A549 treated with Hydrocortisone at 1 μM for 4 hours (cell line): ENCODE measurements at places on chromosomes 1 and 21. TPM values are rescaled to one million over a fixed set of nuclear protein-coding genes. Genes with fewer than 3 reads are reported as not detected.

ELAVL4 gene
- not detected in 5 replicates for total RNA-seq

ATP1A2 gene
- 0.06 to 0.20 TPM (median 0.09 TPM) in 5 replicates for total RNA-seq

PRKAA2 gene
- total RNA-seq = 1.5 to 2.3 TPM (median 1.8 TPM) in 5 replicates

COL18A1 gene
- total RNA-seq = 143 to 163 TPM (median 156 TPM) in 5 replicates

PTPN14 gene
- 7.6 to 14.4 TPM (median 10.7 TPM) in 5 replicates for total RNA-seq

ATP6V1G3 gene
- total RNA-seq = not detected in 5 replicates

ANGPTL3 gene
- not detected in 5 replicates for total RNA-seq

DIO1 gene
- not detected in 5 replicates for total RNA-seq

UTS2 gene
- total RNA-seq = not detected in 5 replicates

NKAIN1 gene
- 0.95 to 1.6 TPM (median 1.1 TPM) in 5 replicates for total RNA-seq

F11R gene
- total RNA-seq = 47.1 to 81.0 TPM (median 59.6 TPM) in 5 replicates

LENEP gene
- total RNA-seq = not detected in 5 replicates

BCAR3 gene
- 71.7 to 104 TPM (median 77.8 TPM) in 5 replicates for total RNA-seq

LCE1B gene
- 0.11 TPM in 1 of 5 replicates, not detected in the others for total RNA-seq
